ENCODE measurements at places on chromosomes 13 and 19.

DNA sequence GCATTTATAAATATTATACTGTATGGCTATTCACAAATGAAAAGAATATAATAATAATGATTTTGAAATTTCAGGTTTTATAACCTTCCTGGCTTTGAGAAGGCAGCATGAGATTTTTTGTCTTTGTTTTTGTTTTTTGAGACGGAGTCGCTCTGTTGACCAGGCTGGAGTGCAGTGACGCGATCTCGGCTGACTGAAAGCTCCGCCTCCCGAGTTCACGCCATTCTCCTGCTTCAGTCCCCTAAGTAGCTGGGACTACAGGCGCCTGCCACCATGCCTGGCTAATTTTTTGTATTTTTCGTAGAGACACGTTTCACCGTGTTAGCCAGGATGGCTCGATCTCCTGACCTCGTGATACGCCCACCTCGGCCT, 64.1 kb downstream of the ZNF429 start:
- no peaks in the 10 kb centered on the region for H3K36me3 ChIP-seq
- H3K27me3 ChIP-seq = no peaks in the 10 kb centered on the region
- peak overlapping the region; percentile 32 for H3K4me3 ChIP-seq
- no peaks in the 10 kb centered on the region for H3K4me1 ChIP-seq
- no peak for DNase-seq
- H3K27ac ChIP-seq = peak overlapping the region; percentile 39

DNA sequence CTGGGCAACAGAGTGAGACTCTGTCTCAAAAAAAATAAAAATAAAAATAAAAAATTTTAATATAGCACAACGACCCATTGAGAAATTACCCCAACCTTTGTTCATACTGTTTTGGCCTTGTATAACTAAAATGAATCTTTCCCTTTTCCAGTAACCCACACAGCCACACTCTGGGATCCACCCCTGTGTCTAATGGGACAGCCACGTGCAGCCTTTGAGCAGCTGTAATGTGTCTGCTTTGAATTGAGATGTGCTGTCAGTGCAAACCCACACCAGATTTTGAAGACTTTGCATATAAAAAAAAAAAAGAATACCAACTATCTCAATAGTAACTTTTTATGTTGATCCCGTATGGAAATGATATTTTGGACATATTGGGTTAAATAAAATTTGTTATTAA, 112.7 kb upstream of the UBL3 start:
- H3K4me1 ChIP-seq = no peaks in the 10 kb centered on the region
- H3K27me3 ChIP-seq = no peaks in the 10 kb centered on the region
- no peak overlapping the region for H3K4me3 ChIP-seq

GRCh38 chr13:32857077-32857476, 159.1 kb upstream of the KL start:
- no peak overlapping the region for H3K27ac ChIP-seq
- DNase-seq = no peak
- no peaks in the 10 kb centered on the region for H3K27me3 ChIP-seq
- no peak overlapping the region for H3K4me3 ChIP-seq
- no peaks in the 10 kb centered on the region for H3K36me3 ChIP-seq
- H3K4me1 ChIP-seq = no peaks in the 10 kb centered on the region

DNA sequence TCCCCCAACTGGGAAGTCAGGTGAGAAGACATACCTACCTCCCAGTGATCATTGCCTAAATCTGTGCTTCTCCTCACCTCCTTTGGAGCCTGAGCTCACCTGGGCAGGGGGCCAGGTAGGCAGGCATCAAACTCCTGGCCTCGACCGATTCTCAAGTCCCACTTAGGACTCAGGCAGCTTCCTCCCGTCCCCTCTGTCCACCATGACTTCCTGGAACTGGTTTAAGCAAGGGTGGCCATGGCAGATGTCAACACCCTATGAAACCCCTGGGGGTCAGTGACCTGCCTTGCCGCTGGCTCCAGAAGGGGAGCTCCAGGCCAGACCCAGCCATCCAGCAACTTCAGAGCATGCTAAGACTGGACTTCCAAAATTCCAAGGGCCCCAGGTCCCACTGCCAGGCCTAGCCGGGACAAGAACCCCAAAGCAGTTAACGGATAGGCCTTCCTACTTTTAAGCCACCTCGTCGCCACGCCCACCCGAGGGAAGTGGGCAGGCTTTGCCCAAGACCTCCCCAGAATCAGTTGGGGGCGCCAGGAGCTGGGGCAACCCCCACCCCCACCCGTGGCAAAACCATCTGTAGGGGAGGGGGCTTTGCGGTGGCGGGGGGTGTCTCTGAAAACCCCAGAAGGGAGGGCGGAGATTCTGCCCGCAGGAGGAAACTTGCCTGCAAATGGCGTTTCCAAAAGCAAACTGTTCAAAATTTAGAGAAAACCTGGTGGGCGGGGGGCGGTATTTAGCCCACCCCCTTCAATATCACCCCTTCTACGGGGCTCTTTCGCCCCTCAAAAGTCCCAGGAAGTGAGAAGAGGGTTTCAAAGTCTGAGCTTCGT, 657 bp downstream of the PLIN3 start:
- peak; percentile 83 for DNase-seq
- peak overlapping the region; percentile 86 for H3K27ac ChIP-seq
- H3K27me3 ChIP-seq = no peaks in the 10 kb centered on the region
- H3K36me3 ChIP-seq = peaks cover 5% of the 10 kb centered on the region

GRCh38 chr13:83634601-83635000, 247.7 kb downstream of the SLITRK1 start:
- H3K27ac ChIP-seq = no peak overlapping the region
- no peaks in the 10 kb centered on the region for H3K36me3 ChIP-seq
- no peaks in the 10 kb centered on the region for H3K27me3 ChIP-seq
- no peak overlapping the region for H3K4me3 ChIP-seq

DNA sequence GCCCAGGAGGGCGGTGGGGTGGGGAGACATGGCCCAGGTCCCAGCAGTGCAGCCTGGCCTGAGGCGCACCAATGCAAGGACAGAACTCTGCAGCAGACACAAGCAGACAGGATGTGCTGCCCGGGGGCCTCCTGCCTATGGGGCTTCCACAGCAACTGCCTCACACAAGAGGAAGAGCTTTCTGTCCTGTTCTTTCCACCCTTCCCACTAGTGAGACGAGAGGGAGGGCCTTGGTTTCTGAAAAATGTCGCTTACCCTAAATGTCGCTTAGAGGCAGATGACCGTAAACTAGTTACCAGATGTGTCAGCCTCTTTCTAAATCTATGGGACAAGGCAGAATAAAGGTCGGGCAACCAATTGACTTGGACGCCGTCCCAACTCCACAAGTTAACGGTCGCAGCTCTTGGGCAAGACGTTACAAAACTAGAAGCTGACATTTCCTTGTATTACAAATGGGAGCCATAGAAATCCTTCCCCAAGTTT, at the start of gene LAIR1:
Gene LAIR1 (minus strand): TSS at position 157 of the 483 bp plus-strand sequence. CDS start 127 bp downstream, at position 30.
- H3K27ac ChIP-seq = peak within 1 kb of the TSS; percentile 88
- H3K4me1 ChIP-seq = peaks cover 7% of the 10 kb centered on the region
- DNase-seq = peak; percentile 83

DNA sequence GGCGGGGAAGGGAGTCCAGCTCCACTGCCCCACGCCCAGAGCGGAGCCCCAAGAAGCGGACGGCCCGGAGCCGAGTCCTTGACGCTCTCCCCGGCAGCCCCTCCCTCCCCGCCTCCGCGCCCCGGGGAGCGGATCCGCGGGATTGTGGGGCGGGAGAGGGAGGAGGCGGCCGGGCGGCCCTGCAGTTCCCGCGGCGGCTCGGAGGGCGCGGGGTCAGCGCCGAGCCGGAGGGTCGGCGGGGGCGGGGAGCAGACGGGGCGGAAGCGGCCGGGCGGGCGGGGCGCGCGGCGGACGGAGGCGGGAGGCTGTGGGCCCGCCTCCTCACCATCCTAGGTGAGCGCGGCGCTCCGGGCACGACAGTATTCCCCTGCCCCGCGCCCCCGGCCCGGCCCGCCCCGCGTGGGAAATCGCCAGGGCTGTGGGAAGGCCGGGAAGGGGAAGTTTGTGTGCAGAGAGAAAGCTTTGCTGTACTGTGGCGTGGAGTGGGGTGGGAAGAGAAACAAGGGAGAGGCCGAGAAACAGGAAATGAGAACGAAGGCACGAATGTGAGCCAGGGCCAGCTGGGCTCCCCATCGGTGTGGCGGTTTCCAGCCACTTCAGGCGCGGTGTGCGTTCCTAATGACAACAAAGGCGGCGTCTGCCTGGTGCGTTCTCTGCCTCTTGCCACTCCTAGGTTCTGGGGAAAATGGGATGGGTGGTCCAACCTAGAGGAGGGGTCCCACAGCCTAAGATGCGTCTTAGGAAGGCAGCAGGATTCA, 1.3 kb upstream of the KLF12 start:
- no peaks in the 10 kb centered on the region for H3K27me3 ChIP-seq
- no peaks in the 10 kb centered on the region for H3K36me3 ChIP-seq
- peaks cover 6% of the 10 kb centered on the region for H3K4me1 ChIP-seq
- H3K4me3 ChIP-seq = peak overlapping the region; percentile 93

- no peaks in the 10 kb centered on the region for H3K4me1 ChIP-seq
- H3K27ac ChIP-seq = no peak overlapping the region
- no peak overlapping the region for H3K4me3 ChIP-seq
- H3K36me3 ChIP-seq = no peaks in the 10 kb centered on the region
Observed at GRCh38 chr13:38490657-38491056, 141.0 kb downstream of the UFM1 start.

DNA sequence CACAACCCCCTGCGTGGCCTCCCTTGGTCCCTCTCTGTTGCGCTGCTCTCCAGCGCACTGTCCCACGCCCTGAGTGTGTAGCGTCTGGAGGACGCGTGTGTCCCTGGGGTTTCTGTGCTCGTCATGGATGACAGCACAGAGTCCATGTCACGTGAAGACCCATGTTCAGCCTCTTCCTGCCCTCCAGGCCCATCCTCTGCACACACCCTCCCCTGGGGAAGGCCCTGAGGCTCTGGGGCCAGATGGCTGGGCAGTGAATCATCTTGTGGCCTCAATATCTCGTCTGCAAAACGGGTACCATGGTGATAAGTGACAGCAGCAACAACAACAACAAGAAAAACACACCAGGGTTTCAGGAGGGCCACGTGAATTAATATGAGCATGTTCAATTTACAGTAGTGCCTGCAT, 71.5 kb upstream of the ARHGEF7 start:
- no peaks in the 10 kb centered on the region for H3K4me1 ChIP-seq
- H3K4me3 ChIP-seq = no peak overlapping the region
- peaks cover 6% of the 10 kb centered on the region for H3K27me3 ChIP-seq
- H3K36me3 ChIP-seq = no peaks in the 10 kb centered on the region

GRCh38 chr13:45621950-45622349, 6.4 kb upstream of the ERICH6B start:
- no peak overlapping the region for H3K27ac ChIP-seq
- no peaks in the 10 kb centered on the region for H3K36me3 ChIP-seq
- DNase-seq = peak; percentile 17
- H3K27me3 ChIP-seq = no peaks in the 10 kb centered on the region
- H3K4me3 ChIP-seq = no peak overlapping the region
- H3K4me1 ChIP-seq = peaks cover 18% of the 10 kb centered on the region

GRCh38 chr13:100506600-100507422, 81.8 kb downstream of the GGACT start:
- no peaks in the 10 kb centered on the region for H3K36me3 ChIP-seq
- DNase-seq = no peak

DNA sequence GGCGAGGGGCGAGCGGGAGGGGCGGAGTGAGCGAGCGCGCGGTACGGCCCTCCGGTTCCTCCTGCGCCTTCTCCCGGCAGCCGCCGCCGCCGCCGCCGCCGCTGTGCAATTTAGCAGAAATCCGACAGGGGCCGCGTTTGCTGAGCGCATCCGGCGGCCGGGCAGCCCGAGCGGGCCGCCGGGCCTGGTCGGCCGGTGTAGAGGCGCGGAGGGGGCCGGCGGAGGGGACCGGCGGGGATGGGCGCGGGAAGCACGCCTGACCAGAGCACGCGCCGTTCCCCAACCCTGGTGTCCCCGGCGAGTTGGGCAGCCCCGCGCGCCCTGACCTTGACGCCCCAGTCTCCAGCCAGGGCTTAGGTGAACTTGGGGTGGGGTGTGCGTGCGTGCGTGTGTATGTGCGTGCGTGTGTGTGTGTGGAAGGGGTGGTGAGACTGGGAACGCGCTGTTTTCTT, 144.5 kb upstream of the ZNF536 start:
- DNase-seq = no peak
- peak overlapping the region; percentile 39 for H3K4me3 ChIP-seq
- peaks cover 73% of the 10 kb centered on the region for H3K27me3 ChIP-seq
- no peaks in the 10 kb centered on the region for H3K4me1 ChIP-seq

All from thymus (tissue), 14 donors.